ENCODE measurements at places on chromosomes 1 and 21.

DNA sequence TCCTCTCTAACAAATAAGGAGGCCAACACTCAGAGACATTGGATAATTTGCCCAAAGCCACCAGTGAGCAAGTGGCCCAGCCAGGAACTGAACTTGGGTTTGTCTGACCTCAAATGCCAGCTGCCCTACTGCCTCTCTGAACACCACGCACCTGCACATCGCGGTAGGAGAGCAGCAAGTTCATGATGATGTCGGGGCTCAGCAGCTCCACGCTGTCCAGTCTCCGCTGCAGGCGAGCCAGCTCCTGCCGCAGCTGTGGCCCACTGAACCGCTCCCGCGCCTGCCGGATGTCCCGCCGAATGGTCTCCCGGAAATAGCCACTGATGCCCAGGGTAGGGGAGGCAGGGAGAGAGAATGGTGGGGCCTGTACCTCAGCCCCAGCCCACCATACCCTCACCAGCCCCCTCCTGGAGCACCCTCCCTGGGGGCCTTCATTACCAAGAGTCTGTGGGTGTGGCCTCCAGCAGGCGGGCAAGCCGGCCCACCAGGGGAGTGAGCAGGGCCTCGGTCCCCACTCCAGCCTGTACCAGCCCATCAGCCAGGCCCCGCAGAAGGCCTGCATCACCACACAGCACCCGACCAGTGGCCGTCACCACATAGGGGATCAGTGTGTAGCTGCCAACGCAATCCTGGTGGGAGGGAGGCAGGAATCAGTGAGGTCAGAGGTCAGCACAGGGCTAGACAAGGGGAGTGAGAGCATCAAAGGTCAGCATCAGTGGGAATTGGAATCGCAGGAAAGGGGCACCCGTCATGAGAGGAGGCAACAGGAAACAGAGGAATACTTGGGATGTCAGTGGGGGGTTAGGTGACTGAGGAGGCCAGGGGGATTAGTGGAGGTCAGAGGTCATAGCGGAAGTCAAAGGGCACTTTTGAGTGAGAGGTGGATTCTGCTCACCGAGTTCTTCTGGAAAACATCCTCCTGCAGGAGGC, 2.7 kb downstream of the MAP3K6 start:
- DNase-seq: no peak

- DNase-seq: no peak
Measured at GRCh38 chr1:39675220-39675619, 3.3 kb upstream of the NT5C1A start.

DNA sequence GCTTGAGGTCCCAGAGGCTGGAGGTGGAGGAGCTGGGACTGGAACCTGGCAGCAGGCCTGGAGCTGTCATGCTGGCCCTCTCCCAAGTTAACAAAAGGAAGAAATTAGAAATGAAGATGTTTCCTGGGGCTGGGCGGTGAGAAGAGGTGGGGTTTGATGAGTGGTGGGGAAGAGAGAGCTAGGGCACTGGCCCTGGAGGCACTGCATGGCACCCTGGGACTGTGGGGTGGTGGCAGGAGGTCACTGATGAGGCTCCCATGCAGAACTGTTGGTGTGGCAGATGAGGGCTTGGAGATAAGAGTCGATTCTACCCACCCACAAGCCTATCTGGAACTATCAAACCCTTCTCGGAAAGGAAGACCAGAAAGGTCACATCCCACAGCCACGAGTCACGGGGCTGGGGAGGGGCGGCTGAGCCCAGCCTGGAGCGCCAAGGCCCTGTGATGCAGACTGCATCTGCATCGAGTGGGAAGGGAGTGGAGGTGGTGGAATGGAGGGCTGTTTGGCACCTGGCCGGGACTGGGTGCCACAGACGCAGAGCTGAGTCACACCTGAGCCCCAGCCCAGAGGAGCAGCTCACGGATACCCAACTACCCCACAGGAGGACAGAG, 29.4 kb downstream of the MRPL37 start:
- no peak for DNase-seq

- DNase-seq: no peak
Measured at GRCh38 chr1:223652436-223652941, 13.0 kb downstream of the CAPN8 start.

DNA sequence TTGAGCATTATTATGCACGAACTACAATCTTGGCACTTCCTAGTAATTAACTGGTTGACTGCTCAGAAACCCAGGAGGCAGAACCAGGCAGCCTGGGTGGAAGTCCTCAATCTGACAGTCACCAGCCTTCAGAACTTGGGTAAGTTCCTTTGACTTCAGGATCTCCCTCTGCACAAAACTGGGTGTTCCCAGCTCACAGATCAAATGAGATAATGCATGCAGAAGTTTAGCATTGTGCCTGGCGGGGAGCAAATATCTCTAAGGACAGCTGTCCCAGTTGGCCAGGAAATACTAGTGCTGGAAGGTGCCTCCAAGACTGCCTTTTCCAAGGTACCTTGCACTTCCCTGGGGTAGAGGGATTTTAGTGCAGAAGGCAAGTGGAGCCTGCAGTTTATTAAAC, 294.8 kb downstream of the PCP4 start:
- DNase-seq: no peak

- no peak for DNase-seq
Measured at GRCh38 chr1:71413441-71414175, 332.8 kb upstream of the ZRANB2 start.

DNA sequence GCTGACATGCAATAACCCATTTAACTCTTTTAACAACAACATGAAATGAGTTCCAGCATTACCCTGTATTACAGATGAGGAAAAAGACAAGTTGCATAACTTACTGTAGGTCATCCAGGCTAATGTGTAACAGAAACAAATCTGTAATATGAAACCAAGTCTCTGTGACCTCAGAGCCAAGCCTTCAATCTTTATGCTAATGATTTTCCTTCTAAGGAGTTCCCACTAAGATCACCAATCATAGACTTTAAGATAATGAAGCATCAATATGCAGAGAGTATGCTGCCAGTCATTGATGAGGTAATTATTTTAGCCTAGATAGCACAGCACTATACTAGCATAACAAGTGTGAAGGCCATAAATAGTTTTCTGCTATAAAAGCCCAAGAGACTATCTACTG, 35.6 kb upstream of the RNPC3 start:
- no peak for DNase-seq

All from right renal pelvis (tissue), 4 donors.